ENCODE measurements at places on chromosomes 16 and 17. TPM values are rescaled to one million over a fixed set of nuclear protein-coding genes. Genes with fewer than 3 reads are reported as not detected.

CIAPIN1 gene
- 129 TPM for total RNA-seq

GRCh38 chr17:9958586-9959281 is 53.7 kb upstream of the RCVRN start:
- H3K4me1 ChIP-seq, result peaks cover 12% of the 10 kb centered on the region
- H3K4me3 ChIP-seq, result peak overlapping the region; percentile 46
- H3K27ac ChIP-seq, result no peak overlapping the region

DNA sequence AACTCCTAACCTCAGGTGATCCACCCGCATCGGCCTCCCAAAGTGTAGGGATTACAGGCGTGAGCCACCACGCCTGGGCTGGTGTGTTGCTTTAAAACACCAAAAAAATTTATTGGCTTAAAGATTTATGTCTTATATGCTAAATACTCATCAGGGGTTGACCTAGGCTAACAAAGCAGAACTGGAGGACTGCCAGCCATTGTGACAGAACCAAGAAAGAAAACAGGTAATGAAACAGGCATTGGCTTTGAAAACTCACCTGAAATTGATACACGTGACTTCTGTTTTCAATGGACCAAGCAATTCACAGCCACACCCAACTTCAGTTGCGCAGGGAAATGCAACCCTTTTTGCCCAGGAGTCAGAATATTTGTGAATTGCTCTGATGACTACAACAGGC is 4.9 kb upstream of the PHAF1 start:
- H3K4me1 ChIP-seq, result peaks cover 5% of the 10 kb centered on the region
- DNase-seq, result no peak
- no peaks in the 10 kb centered on the region for H3K36me3 ChIP-seq
- H3K27me3 ChIP-seq, result peaks cover 9% of the 10 kb centered on the region

DNA sequence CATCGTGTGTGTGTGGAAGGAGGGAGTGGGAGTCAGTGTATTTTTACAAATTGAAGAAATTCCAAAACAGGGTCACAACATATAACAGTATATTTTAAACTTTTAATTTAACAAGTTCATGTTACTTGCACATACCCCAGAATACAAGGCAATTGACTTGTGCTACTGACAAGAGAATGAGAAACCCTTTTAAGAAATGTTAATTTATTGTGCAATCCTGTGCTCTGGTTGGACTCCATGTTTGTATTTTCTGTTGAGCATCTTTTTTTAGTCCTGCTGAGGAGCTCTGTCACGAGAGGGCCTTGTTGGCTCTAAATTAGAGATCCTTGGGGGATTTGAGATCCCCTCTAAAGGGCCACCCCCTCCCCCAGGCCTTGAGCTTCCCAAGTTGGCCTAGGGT is 1.1 kb upstream of the EMP2 start:
- H3K27ac ChIP-seq, result no peak overlapping the region
- peaks cover 2% of the 10 kb centered on the region for H3K27me3 ChIP-seq
- no peak for DNase-seq
- H3K36me3 ChIP-seq, result no peaks in the 10 kb centered on the region
- H3K4me1 ChIP-seq, result peaks cover 23% of the 10 kb centered on the region

ATP6V0D1 gene
- 111 TPM for total RNA-seq

DNA sequence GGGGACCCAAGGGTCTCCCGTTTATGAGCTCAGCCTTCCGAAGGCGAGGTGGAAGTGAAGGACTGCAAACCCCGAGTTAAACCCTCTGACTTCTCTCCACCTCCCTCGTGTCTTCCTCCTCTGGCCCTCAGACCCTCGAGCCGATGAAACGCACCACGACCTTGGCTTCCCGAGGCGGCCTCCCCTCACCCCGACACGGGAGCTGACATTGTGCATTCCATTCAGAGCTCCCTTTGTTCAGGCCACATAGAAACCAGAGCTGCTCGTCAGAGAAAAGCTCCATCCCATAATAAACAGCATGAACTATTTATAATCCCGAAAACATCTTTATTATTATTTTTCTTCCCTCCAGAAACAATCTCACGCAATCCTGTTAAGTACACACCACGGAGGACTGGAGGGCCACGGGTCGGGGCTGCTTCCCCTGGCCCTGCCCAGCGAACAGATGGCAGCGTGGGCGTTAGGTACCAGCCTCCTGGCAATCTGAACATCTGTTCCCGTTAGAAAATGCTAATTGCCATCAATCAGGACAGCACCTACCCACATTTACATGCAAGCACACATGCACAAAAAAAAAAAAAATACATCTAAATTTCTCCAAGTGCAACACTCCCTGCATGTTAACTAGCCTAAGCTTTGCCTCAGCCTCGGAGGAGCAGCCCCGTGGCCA is 145.7 kb downstream of the RBFOX3 start:
- peak overlapping the region; percentile 92 for H3K27ac ChIP-seq
- peak overlapping the region; percentile 73 for H3K4me3 ChIP-seq
- H3K36me3 ChIP-seq, result peaks cover 11% of the 10 kb centered on the region
- peaks cover 29% of the 10 kb centered on the region for H3K27me3 ChIP-seq
- peaks cover 37% of the 10 kb centered on the region for H3K4me1 ChIP-seq

DNA sequence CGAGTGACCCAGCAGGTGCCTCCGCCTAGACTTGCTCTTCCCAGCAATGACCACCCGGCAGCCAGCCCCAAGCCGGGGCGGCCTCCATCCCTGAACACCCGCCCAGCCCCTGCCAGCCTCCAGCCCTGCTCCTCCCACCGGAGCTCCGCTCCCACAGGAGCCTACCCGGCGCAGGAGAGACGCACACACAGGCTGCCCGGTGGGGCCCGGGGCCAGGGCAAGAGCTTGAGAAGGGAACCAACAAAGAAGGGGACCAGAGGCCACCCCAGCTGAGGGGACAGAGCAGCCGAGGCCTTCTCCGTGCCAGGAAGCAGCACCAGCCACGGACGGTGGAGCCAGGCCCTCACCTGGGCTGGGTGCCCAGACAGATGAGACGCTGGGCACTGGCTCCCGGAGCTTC is 13.8 kb downstream of the PKD1 start:
- H3K4me1 ChIP-seq, result peaks cover 8% of the 10 kb centered on the region
- no peak overlapping the region for H3K27ac ChIP-seq
- no peak overlapping the region for H3K4me3 ChIP-seq

HS3ST2 gene
- total RNA-seq, result 32.5 TPM

GRCh38 chr17:38322156-38322779 is 21.5 kb downstream of the GPR179 start:
- H3K4me3 ChIP-seq, result no peak overlapping the region
- H3K36me3 ChIP-seq, result no peaks in the 10 kb centered on the region
- H3K27me3 ChIP-seq, result peaks cover 2% of the 10 kb centered on the region
- H3K27ac ChIP-seq, result no peak overlapping the region
- peaks cover 10% of the 10 kb centered on the region for H3K4me1 ChIP-seq

- H3K4me1 ChIP-seq, result no peaks in the 10 kb centered on the region
- H3K36me3 ChIP-seq, result no peaks in the 10 kb centered on the region
- no peak for DNase-seq
- no peak overlapping the region for H3K4me3 ChIP-seq
- H3K27ac ChIP-seq, result no peak overlapping the region
- no peaks in the 10 kb centered on the region for H3K27me3 ChIP-seq
Measured at GRCh38 chr16:48501516-48502377, 108.2 kb downstream of the N4BP1 start.

GRCh38 chr17:29621751-29622194 is 939 bp downstream of the CORO6 start:
- no peaks in the 10 kb centered on the region for H3K36me3 ChIP-seq
- no peak overlapping the region for H3K27ac ChIP-seq
- no peak for DNase-seq
- peak overlapping the region; percentile 46 for H3K4me3 ChIP-seq
- H3K27me3 ChIP-seq, result peaks cover 19% of the 10 kb centered on the region

GPRC5C gene
- 93.3 TPM for total RNA-seq

GRCh38 chr17:5499476-5500231 is 13.3 kb downstream of the MIS12 start:
- peak; percentile 76 for DNase-seq
- H3K4me1 ChIP-seq, result peaks cover 6% of the 10 kb centered on the region
- peak overlapping the region; percentile 96 for H3K27ac ChIP-seq
- peaks cover 12% of the 10 kb centered on the region for H3K27me3 ChIP-seq
- H3K4me3 ChIP-seq, result peak overlapping the region; percentile 96

- H3K4me3 ChIP-seq, result no peak overlapping the region
- no peak for DNase-seq
- H3K27me3 ChIP-seq, result no peaks in the 10 kb centered on the region
- no peaks in the 10 kb centered on the region for H3K36me3 ChIP-seq
Measured at GRCh38 chr17:65385726-65386125, 175.7 kb downstream of the AXIN2 start.

GRCh38 chr16:73311857-73312723 is 264.2 kb upstream of the ZFHX3 start:
- H3K27ac ChIP-seq, result no peak overlapping the region
- no peaks in the 10 kb centered on the region for H3K4me1 ChIP-seq
- no peaks in the 10 kb centered on the region for H3K27me3 ChIP-seq
- peaks cover 5% of the 10 kb centered on the region for H3K36me3 ChIP-seq
- no peak for DNase-seq

- H3K4me3 ChIP-seq, result no peak overlapping the region
- peaks cover 7% of the 10 kb centered on the region for H3K27me3 ChIP-seq
- DNase-seq, result peak; percentile 43
- peaks cover 3% of the 10 kb centered on the region for H3K4me1 ChIP-seq
Measured at GRCh38 chr16:28935924-28936783, 4.4 kb downstream of the CD19 start.

GRCh38 chr16:11329071-11329491 is 16.2 kb upstream of the RMI2 start:
- no peak for DNase-seq
- H3K27ac ChIP-seq, result peak overlapping the region; percentile 56
- peak overlapping the region; percentile 41 for H3K4me3 ChIP-seq
- no peaks in the 10 kb centered on the region for H3K36me3 ChIP-seq

TAX1BP3 gene
- total RNA-seq, result 91.4 TPM

SLC38A8 gene
- total RNA-seq, result not detected

All from glutamatergic neuron (in vitro differentiated cells).